ENCODE measurements at places on chromosomes 6 and 20.

GRCh38 chr6:33061987-33062386 lies 11.5 kb downstream of the HLA-DPA1 start:
- no peak for DNase-seq
- H3K36me3 ChIP-seq, result no peaks in the 10 kb centered on the region
- no peaks in the 10 kb centered on the region for H3K27me3 ChIP-seq
- no peaks in the 10 kb centered on the region for H3K4me1 ChIP-seq

- H3K4me3 ChIP-seq, result no peak overlapping the region
- DNase-seq, result no peak
- H3K4me1 ChIP-seq, result no peaks in the 10 kb centered on the region
- H3K27me3 ChIP-seq, result no peaks in the 10 kb centered on the region
- no peak overlapping the region for H3K27ac ChIP-seq
These were observed 700.1 kb downstream of the RNF144B start for GRCh38 chr6:19087296-19087695.

GRCh38 chr6:26315274-26315673 lies 49.7 kb upstream of the BTN3A2 start:
- DNase-seq, result no peak
- H3K4me3 ChIP-seq, result no peak overlapping the region
- H3K4me1 ChIP-seq, result peaks cover 7% of the 10 kb centered on the region

DNA sequence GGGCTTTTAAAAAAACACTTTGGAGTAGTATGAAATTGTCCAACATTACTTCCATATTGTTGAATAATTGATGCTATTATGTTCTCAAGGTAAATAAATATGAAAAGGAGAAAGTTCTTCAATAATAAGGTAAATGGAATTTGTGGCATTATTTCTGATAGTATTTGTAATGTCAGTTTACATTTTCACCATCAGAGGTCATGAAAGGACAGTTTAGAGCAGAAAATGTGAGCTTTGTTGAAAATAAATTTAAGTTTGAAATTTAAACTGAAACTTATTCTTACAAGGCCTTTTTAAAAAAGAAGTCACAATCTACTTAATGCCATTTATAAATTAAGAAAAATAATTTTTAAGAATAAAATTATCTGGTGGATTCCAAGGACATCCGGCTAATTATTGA lies 15.8 kb upstream of the CEP162 start:
- H3K27me3 ChIP-seq, result no peaks in the 10 kb centered on the region
- no peak overlapping the region for H3K27ac ChIP-seq
- no peaks in the 10 kb centered on the region for H3K4me1 ChIP-seq
- H3K4me3 ChIP-seq, result no peak overlapping the region

- no peaks in the 10 kb centered on the region for H3K36me3 ChIP-seq
- H3K27ac ChIP-seq, result no peak overlapping the region
These were observed 103.2 kb downstream of the ARMC2 start for GRCh38 chr6:108951351-108951953.

DNA sequence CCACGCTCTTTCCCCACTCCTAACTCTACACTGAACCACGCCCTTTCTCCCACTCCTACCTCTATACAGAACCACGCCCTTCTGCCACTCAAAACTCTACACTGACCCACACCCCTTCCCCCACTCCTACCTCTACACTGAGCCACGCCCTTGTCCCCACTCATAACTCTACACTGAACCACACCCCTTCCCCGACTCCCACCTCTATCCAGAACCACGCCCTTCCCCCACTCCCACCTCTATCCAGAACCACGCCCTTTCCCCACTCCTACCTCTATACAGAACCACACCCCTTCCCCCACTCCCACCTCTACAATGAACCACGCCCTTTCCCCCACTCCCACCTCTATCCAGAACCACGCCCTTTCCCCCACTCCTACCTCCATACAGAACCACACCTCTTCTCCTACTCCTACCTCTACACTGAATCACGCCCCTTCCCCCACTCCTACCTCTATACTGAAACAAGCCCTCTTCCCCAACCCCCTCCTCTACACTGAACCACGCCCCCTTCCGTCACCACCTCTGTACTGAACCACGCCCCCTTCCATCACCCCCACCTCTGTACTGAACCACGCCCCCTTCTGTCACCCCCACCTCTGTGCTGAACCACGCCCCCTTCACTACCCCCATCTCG lies 10.1 kb downstream of the PXMP4 start:
- DNase-seq, result no peak
- H3K27ac ChIP-seq, result peak overlapping the region; percentile 79
- H3K27me3 ChIP-seq, result no peaks in the 10 kb centered on the region
- H3K4me1 ChIP-seq, result peaks cover 3% of the 10 kb centered on the region

DNA sequence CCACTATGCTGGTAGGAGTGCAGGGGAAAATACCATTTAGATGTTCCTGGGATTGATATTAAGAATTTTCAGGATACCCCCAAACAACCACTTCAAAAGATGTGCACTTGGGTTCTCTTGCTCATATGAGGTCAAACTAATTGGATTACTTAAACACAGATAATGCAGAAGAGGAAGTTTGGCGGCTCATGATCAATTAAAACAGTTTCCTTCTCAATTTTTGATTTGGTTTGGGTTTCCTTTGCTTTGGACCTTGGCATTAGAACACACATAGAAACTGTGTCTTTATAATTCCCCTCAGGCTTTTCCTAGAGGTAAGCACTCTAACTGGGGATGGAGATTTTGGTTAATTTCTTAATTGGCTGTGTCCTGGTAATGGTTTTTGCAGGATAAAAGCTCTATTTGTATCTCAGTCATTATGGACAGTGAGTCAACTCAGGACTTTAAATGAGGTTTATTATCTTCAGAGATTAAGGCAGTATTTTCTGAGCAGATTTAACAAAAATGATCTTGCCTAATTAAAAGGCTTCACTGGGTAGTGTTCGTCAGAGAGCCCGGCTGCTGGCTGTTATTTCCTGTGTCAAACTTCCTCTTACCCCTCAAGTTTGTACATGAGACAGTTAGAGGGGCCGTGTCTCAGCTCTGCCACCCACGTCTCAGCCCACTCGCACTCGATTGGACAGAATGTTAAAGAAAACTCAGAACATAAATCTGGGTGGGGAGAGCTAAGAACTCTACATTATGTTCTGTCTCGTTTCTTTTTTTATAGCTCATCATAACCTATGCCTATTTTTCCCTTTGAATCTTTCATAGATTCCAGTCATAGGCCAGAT lies 50.3 kb upstream of the PREP start:
- no peaks in the 10 kb centered on the region for H3K4me1 ChIP-seq
- DNase-seq, result no peak
- H3K27me3 ChIP-seq, result no peaks in the 10 kb centered on the region
- H3K4me3 ChIP-seq, result no peak overlapping the region
- H3K36me3 ChIP-seq, result no peaks in the 10 kb centered on the region

DNA sequence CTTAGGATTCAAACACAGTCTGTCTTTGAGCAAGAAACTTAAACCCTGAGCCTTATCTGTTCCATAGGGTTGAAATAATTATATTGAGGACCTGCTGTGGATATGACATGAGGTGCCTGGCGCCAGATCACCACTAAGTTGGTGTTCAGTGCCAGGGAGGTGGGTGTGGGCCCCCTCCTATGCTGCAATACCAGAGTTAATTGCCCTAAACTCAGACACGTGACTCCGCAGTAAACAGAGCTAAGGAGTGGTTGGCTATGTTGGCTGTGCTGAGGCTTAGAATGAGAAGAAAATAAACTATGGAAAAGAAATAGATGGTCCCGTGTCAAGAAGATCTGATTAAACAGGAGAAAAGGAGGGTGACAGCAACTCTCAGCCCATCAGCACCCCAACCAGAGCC lies 419.4 kb upstream of the JARID2 start:
- H3K27me3 ChIP-seq, result no peaks in the 10 kb centered on the region
- DNase-seq, result no peak
- H3K4me1 ChIP-seq, result no peaks in the 10 kb centered on the region
- no peak overlapping the region for H3K4me3 ChIP-seq

DNA sequence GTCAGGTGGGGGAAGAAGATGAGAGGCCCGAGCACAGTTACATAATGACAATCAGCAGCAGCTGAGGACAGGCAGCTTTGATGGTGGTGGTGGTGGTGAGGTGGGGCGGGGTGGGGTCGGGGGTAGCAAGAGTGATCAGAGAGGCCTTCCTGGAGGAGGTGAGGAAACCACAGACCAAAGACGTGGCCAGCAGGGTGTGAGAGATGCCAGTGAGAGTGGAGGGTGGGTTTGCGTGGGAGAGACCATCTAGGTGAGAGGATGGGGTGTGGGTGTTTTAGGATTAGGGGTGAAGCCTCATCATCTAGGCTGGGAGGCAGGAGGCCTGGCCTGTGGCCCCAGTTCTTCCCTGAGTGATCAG lies 76.0 kb upstream of the TOX2 start:
- no peak overlapping the region for H3K27ac ChIP-seq
- H3K4me1 ChIP-seq, result peaks cover 11% of the 10 kb centered on the region
- no peaks in the 10 kb centered on the region for H3K36me3 ChIP-seq
- H3K4me3 ChIP-seq, result no peak overlapping the region
- DNase-seq, result no peak

DNA sequence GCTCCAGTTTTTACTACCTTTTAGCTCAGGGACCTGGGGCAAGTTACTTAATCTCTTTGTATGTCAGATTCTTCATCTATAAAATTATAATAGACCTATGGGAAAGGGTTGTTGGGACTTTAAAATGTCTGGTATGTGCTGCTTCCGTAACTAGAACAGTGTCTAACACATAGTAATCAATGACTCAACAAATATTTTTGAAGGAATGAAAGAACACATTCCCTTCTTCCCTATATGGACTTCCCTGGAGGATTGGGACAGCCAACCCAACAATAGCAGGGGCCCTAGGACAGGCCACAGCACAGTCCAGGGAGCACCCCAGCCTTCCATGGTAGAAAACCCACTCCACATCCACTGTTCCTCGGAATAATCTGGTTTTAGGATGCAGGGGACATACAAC lies 50.7 kb upstream of the TPD52L1 start:
- H3K4me3 ChIP-seq, result no peak overlapping the region
- H3K27ac ChIP-seq, result no peak overlapping the region
- no peaks in the 10 kb centered on the region for H3K36me3 ChIP-seq

DNA sequence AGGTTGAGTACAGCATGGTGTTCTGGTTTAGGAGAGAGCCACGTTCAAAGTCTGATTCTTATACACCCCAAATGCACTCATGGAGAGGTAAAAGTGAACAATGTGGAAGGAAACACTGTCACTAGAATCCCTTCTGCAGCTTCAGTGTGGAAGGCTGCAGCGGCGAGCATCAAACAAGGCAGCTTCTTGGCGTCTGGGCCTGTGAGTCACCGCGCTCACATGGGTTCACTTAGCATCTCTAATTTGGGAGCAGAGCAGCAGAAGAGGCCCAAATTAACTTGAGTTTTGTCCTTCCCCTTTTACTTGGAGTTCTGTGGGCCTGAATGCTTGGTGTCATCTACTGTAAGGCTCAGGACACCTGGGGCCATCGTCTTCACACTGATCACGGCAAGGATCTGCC lies 10.9 kb upstream of the E2F1 start:
- no peak overlapping the region for H3K27ac ChIP-seq
- H3K27me3 ChIP-seq, result no peaks in the 10 kb centered on the region
- no peak overlapping the region for H3K4me3 ChIP-seq
- peak; percentile 88 for DNase-seq
- H3K4me1 ChIP-seq, result peaks cover 10% of the 10 kb centered on the region
- no peaks in the 10 kb centered on the region for H3K36me3 ChIP-seq
